ENCODE measurements at places on chromosomes 16 and 17.

DNA sequence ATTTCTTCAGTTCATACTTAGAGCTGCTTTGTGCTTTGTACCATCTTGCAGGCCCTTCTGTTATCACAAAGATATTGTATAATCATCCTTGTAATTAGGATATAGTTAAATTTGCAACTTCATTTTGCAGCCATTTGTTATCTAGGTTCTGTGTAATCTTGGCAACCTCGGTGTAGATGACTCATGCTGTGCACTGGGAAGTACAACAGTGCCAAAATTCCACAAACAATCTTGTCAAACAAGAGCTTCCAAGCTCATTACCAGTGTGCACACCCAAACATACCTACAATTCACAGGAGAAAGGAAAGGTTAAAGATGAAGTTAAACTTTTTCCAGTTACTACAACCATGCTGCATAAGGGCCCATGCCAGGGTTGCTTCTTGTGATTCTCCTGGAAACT is 1231.8 kb downstream of the CDH11 start:
- H3K4me3 ChIP-seq, result no peak overlapping the region
- no peak overlapping the region for H3K27ac ChIP-seq
- H3K4me1 ChIP-seq, result no peaks in the 10 kb centered on the region
- no peak for DNase-seq

DNA sequence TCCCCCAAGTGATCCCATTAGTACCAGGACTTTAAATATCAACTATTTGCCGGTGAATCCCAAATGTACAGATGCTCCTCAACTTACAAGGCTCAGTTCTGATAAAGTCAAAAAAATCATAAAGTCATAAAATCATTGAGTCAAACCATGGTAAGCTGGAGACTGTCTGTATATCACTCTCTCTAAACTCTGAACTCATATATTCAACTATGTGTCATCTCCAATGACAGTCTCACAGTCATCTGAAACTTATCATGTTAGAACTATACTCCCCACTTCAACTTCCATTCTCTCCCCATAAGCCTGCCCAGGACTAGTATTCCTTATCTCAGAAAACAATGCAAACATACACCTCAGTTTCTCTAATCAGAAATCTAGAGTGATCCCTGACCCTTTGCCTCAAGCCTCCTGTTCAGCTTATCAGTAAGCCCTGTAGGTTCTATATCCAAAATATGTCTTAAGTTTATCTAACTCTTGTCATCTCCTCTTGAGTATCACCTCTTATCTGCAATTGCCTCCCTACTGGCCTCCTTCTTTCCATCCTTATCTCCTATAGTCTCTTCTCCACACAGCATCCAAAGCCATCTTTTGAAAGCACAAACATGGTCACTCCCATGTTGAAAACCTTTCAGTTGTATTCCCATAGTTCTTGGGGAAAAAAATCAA is 55.0 kb downstream of the SSH2 start:
- H3K4me1 ChIP-seq, result no peaks in the 10 kb centered on the region
- H3K36me3 ChIP-seq, result peaks cover 4% of the 10 kb centered on the region
- H3K27ac ChIP-seq, result no peak overlapping the region
- DNase-seq, result no peak
- no peak overlapping the region for H3K4me3 ChIP-seq

GRCh38 chr17:41648411-41649195 is 24.2 kb upstream of the KRT17 start:
- peaks cover 13% of the 10 kb centered on the region for H3K4me1 ChIP-seq
- H3K27ac ChIP-seq, result peak overlapping the region; percentile 54
- H3K27me3 ChIP-seq, result no peaks in the 10 kb centered on the region
- DNase-seq, result peak; percentile 87

DNA sequence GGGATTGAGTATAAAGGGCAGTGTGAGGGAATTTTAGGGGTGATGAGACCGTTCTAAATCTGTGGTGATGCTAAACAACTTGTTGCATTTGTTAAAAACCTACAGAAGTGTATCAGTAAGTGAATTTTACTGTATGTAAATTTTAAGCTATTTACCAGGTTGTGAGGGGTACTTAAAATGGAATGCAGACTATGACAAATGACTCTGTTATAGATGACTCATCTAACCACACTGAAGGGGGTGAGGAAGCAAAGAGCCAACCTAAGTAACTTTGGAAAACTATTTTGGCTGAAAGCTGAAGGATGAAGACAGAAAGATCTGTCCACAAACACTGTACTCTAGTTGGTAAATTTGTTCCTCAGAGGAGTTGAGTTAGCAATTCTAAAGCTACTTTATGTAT is 5.3 kb upstream of the MKS1 start:
- no peak for DNase-seq
- H3K27ac ChIP-seq, result no peak overlapping the region
- H3K27me3 ChIP-seq, result peaks cover 28% of the 10 kb centered on the region
- no peaks in the 10 kb centered on the region for H3K36me3 ChIP-seq

DNA sequence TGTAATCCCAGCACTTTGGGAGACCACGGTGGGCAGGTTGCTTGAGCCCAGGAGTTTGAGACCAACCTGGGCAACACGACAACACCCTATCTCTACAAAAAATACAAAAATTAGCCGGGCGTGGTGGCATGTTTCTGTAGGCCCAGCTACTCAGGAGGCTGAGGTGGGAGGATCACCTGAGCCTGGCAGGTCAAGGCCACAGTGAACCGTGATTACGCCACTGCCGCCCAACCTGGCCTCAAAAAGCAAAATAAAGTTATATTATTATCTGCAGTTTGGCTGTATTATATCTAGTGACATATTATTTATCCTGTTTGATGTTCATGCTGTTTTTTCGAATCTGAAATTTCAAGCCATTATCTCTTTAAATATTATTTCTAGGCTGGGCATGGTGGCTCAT is 26.5 kb downstream of the ST3GAL2 start:
- no peak overlapping the region for H3K27ac ChIP-seq
- DNase-seq, result no peak
- H3K27me3 ChIP-seq, result no peaks in the 10 kb centered on the region
- peaks cover 27% of the 10 kb centered on the region for H3K4me1 ChIP-seq
- peaks cover 11% of the 10 kb centered on the region for H3K36me3 ChIP-seq
- H3K4me3 ChIP-seq, result no peak overlapping the region

GRCh38 chr17:66580184-66580955 is 254.5 kb upstream of the CACNG5 start:
- no peaks in the 10 kb centered on the region for H3K27me3 ChIP-seq
- no peak overlapping the region for H3K27ac ChIP-seq
- peaks cover 41% of the 10 kb centered on the region for H3K36me3 ChIP-seq
- no peak overlapping the region for H3K4me3 ChIP-seq
- no peak for DNase-seq

DNA sequence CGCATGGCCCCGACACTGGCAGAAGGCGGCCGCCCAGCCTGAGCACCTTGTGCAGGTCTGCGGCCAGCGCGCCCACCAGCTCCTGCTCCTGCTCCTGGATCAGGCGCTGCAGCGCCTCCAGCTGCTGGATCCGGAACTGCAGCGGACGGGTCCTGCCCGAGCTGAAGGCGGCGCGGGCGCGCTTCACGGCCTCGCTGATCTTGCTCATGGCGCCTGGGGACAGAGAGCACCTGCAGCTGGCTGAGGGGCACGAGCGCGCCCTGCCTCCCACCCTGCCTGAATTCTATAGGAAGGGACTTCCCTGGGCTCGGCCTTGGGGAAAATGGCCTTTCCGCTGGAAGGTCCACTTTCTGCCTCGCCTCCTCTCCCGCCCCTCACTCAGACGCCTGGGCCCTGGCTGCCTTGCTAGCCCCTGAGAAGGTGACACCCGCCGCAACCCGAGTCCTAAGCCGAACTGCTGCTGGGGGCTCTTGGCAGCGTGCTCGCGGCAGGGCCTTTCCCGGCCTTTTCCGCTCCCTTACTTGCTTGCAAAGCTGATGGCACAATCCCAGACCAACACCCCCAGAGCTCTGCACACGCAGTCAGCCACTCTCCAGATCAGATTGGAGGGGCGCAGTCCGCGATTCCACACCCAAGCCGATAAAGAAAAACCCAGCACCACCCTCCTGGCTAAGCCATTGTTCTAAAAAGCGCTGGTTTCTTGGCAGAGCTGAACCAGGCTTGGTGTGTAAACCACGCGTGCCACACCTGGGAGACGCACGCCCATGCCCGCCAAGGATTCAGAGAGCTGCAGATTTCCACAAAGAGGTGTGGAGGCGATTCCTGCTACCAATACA is 3.0 kb downstream of the ALDH3A1 start:
- DNase-seq, result peak; percentile 91
- H3K36me3 ChIP-seq, result no peaks in the 10 kb centered on the region
- peaks cover 5% of the 10 kb centered on the region for H3K27me3 ChIP-seq
- no peak overlapping the region for H3K27ac ChIP-seq

DNA sequence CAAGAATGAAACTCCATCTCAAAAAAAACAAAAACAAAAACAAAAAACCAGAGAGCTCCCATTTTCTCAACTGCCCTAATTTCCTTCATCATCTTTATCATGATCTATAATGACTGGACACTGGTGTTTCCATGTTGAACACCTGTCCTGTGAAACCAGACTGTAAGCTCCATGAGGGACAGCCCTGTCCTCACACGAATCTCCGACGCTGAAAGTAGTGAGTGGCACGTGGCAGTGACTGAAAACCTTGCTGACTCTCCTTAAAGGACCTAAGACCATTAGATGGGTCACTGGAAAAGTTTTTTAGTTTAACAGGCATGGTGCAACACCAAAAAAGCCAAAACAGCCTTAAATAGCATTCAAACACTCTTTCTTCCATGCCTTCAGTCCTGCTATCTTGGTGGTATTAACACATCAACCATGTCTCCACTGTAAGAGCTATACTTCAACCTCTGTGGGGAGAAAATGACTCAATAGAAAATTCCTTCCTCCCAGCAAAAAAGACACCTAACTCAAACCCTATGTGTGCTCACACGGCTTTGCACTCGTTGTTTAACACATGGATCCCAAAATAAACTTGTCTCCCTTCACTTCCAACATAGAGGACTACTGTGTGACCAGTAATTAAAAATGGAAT is 8.3 kb downstream of the AXIN2 start:
- no peak overlapping the region for H3K27ac ChIP-seq
- peaks cover 9% of the 10 kb centered on the region for H3K36me3 ChIP-seq
- peaks cover 9% of the 10 kb centered on the region for H3K27me3 ChIP-seq
- peaks cover 11% of the 10 kb centered on the region for H3K4me1 ChIP-seq
- no peak for DNase-seq

- no peaks in the 10 kb centered on the region for H3K27me3 ChIP-seq
- H3K27ac ChIP-seq, result no peak overlapping the region
- no peak overlapping the region for H3K4me3 ChIP-seq
- DNase-seq, result no peak
- peaks cover 33% of the 10 kb centered on the region for H3K4me1 ChIP-seq
Measured at GRCh38 chr16:20850981-20851380, 44.7 kb downstream of the REXO5 start.

DNA sequence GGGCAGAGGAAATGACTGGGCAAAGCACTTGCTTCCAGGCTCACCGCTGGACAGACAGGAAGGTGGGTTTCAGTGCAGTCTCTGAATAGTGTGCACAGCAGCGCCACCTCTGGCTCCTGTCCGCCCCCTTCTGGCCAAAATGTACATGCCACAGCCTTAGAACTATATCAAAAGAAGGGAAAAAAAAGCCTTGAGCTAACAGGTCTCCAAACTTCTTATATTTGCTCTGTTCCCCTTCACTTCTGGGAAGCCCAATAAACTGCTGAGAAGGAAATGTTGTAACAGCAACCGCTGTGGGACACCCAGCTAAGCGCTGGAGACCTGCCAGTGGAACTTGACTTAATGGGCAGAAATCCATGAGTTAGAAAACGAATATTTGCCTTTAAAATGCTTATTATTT is 17.5 kb downstream of the COG7 start:
- H3K36me3 ChIP-seq, result peaks cover 23% of the 10 kb centered on the region
- no peak overlapping the region for H3K4me3 ChIP-seq
- peak; percentile 81 for DNase-seq
- H3K27me3 ChIP-seq, result no peaks in the 10 kb centered on the region
- H3K27ac ChIP-seq, result no peak overlapping the region

- H3K4me1 ChIP-seq, result peaks cover 74% of the 10 kb centered on the region
- DNase-seq, result no peak
- H3K4me3 ChIP-seq, result no peak overlapping the region
- no peaks in the 10 kb centered on the region for H3K27me3 ChIP-seq
- H3K36me3 ChIP-seq, result peaks cover 5% of the 10 kb centered on the region
Measured at GRCh38 chr16:3824121-3824795, 56.3 kb downstream of the CREBBP start.

DNA sequence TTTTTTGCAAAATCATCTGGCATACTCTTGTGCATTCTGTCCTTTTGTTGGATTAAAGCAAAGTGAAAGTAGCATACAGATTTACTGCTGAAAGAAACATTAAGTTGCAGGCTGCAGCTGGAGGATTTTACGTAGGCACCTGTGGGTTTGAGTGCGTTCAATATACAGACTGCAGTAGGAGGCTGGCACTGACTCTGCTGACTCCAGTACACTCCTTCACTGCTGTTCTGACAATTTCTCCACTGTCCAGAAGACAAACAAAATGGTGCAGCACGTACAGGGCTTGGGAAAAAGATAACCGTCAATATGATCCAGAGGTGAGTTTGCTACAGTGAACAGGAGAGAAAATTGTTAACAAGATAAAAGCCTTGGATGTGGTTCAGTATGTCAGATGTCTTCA is 73.3 kb downstream of the TANC2 start:
- no peak for DNase-seq
- no peak overlapping the region for H3K4me3 ChIP-seq
- H3K36me3 ChIP-seq, result no peaks in the 10 kb centered on the region

DNA sequence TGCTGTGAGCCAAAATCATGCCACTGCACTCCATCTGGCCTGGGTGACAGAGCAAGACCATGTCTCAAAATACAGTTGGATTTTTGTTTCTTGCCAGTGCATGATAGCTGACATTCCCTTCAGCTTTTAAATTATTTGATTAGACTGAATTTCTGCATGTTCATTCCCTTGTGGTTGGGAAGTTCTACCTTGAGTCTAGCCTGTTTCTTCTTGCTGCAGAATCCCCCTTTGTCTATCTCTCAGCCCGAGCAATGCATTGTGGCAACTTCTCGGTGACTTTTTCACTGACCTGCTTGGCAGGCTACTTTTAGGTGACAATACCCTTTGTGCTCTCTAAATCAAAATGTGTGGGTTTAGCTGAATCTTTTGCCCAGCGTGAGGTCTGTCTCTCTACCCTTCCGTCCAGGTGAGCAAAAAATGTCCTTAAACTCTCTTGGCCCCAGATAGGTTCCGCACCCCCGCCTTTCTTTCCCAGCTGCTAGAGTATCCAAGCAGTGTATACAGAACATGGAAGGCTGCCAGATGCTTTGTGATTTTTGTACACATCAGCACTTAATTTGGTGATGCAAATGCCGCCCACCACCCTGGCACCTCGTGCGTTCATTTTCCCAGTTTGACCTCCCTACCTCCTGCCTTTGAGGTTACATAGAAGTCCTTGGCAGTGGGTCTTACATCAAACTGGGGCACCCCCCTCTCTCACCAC is 130.2 kb downstream of the ABCC6 start:
- no peak overlapping the region for H3K4me3 ChIP-seq
- H3K27ac ChIP-seq, result no peak overlapping the region
- no peaks in the 10 kb centered on the region for H3K4me1 ChIP-seq
- no peaks in the 10 kb centered on the region for H3K27me3 ChIP-seq

GRCh38 chr16:17149904-17150483 is 320.8 kb downstream of the XYLT1 start:
- peaks cover 21% of the 10 kb centered on the region for H3K36me3 ChIP-seq
- H3K4me1 ChIP-seq, result peaks cover 2% of the 10 kb centered on the region
- H3K4me3 ChIP-seq, result no peak overlapping the region
- H3K27ac ChIP-seq, result no peak overlapping the region
- no peaks in the 10 kb centered on the region for H3K27me3 ChIP-seq
- DNase-seq, result no peak
